ENCODE measurements at places on chromosomes 1 and 21.

DNA sequence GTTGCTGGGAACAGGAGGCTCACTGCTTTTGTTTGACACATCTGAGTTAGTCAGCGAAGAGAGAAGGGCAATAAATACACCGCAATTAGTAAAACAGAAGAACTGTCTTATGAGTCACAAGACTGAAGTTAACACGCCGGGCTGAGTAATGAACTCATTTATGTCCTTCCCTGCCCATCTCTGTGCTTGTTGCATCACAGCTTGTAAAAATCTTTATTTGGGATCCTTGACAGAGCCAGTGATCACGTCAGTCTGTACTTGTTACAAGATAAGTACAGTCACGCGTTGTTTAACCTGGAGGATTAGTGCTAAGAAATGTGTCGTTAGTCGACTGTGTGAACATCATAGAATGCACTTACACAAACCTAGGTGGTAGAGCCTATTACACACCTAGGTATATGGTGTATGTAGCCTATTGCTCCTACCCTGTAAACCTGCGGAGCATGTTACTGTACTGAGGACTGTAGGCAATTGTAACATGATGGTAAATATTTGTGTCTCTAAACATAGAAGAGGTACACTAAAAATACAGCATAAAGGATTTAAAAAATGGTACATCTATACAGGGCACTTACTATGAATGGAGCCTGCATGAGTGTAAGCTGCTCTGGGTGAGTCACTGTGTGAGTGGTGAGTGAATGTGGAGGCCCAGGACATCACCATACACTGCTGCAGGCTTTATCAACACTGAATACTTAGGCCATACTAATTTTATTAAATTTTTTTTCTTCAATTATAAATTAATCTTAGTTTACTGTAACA lies 272.2 kb downstream of the TNR start:
- DNase-seq: no peak

DNA sequence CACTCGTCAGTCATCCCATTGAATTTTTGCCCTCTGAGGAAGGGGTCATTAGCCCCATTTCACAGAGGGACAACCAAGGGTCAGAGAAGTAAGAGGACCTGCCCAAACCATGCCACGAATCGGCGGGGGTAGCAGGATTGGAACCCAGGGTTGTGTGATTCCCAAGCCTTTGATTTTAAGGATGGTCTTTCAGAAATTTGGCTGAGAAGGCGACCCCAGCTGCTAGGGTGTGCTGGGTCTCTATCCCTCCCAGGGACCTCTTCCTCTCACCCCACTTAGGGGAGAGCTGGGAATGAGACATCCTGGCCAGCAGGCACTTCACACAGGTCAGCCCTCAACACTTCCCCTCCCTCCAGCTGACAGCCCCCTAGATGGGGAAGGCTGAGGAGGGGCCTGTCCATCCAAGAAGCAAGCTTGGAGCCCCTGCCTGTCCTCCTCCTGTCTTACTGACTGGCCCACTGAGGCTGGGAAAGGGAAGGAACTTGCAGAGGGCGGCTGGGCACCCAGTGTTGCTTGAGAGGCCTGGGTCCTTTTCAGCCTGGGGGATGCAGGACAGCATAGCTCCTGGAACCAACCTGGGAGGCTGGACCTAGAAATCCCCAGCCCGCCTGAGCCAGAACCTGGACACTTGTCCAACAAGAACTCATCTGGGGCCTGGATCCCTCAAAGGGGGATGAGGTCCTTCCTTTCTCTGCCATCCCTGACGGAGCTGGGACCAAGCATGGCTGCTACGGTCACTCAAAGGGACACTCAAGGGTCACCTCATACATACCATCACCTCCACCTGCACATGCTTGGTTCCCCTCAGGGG lies 1.7 kb downstream of the SDC3 start:
- DNase-seq: peak; percentile 38

- no peak for DNase-seq
These were observed 367.4 kb downstream of the RPS6KC1 start for GRCh38 chr1:213418268-213419071.

DNA sequence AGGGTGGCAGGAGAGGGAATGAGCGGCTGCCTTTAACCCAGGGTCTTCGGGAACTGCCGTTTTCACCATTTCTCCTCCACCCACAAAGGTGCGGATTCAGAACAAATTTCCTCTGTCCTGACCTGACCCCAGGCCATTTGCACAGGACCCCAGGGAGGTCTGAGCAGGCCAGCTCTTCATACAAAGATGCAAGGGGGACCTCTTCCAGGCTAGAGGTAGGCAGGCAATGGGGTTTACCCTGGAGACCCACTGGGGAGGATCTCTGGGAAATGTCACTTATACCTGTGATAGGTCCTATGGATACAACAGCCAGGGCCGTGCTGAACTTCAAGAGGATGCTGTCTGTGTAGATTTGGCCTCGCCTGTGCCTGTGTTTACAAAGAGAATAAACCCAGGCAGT lies 89.7 kb upstream of the VAMP3 start:
- no peak for DNase-seq

GRCh38 chr1:61077676-61078541 lies 4.5 kb upstream of the NFIA start:
- peak; percentile 87 for DNase-seq

DNA sequence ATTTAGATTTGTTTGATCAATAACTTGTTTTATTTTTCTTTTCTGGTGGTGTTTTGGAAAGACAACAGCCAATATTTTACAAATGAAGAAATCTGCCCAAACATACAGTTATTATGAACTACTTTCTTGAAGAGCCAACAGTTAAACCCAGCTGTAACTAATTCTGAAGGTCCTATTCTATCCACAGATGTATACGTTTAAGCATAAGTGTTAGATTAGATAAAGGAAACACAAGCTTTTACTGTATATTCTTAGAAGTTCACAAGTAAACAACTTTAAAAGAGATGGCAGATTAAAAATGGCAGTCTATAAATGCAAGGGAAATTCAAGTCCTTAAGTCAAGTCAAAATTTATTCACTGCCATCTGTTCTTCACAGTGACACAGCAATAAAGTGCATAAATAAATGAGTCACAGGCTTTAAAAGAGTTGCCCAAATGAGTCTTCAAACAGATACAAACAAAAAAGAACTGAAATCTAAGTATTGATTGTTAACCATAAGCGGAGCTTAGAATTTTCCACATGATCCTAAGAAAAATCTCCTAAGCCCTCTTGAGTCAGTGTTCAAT lies 49.9 kb upstream of the KCNH1 start:
- no peak for DNase-seq

DNA sequence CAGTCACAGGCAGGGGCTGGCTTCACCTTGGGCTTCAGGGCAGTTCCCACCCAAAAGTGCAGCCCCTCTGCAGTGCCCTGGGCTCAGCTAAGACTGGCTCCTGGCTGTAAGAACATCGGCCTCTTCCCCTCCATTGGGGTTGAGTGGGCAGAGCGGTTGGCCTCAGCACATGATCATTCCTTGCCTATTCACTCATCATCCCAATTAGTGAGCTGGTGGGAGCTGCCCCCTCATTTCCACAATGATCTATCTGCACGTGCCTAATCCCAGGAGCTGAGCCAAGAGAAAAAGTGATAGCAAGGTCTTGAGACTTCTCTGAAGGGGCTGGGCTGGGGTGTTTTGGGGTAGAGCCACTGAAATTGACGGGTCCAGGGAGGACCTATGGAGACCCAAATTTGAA lies 133.6 kb downstream of the SYF2 start:
- DNase-seq: no peak

- DNase-seq: peak; percentile 19
These were observed 96.5 kb downstream of the USP25 start for GRCh38 chr21:15826147-15826780.

DNA sequence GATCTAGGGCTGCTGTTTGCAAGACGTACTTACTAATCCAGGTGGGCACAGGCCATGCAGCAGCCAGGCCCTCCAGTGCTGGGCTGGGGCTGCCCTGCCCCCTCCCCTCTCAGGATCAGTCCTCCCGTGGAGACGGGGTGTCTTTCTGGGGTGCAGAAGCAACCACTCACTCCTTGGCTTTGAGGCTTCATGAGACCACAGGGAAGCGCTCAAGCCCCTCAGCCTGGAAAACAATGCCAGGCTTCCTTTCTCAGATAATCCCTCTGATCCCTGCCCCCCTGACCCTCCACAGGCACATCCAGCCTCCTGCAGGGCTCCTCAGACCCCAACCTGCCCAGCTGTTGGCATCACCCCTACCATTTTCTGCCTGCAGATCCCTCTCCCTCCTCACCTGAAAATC lies 13.9 kb upstream of the C2CD2 start:
- peak; percentile 29 for DNase-seq

DNA sequence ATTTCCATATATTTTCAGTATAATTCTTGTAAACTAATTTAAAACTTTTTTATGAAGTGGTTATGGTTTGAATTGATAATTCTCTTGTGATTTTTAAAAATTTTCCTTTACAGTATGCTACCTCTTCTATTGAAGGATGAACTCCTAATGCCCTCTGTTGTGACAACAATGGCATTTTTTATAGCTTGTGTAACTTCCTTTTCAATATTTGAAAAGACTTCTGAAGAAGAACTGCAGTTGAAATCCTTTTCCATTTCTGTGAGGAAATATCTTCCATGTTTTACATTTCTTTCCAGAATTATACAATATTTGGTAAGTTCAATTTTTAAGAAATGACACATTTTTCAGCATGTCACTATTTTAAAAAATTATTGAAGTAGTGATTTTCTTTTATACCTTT lies 61.4 kb downstream of the ALG6 start:
- DNase-seq: no peak

DNA sequence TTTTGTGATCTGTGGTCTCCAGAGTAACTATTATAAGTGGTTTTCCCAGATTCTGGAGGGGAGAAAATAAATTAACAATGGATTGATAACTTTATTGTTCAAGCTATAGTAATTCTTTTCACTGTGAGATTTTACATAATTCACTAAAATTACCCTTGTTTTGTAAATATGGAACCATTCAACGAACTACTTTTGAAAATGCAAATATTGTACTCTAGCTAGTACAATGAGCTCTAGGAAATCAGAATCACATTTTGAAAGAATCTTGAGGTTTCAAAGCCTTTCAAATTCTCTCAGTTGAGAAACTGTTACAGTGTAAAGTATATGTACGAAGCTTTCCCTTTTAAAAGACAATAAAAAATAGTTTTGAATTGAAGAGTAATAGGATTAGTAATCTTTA lies 119.9 kb downstream of the HS2ST1 start:
- DNase-seq: no peak

DNA sequence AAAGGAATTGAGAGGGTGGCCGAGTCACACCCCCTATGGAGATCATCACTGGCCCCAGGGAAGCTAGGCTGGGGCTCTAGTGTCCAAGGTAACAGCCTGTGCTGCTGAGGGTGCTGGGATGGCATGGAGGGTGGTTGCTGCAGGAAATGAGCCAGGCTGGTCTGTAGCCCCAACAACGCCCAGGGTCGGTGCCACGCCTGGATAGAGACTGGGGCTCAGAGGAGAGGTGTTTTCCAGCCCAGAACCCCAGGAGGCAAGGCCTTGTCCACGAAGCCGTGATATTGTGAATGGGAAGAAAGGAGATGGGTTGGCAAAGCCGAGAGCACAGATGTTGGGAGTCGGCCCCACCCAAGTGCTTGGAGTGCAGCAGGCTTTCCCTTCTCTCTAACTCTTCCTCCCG lies 68.9 kb upstream of the ACTRT2 start:
- no peak for DNase-seq

DNA sequence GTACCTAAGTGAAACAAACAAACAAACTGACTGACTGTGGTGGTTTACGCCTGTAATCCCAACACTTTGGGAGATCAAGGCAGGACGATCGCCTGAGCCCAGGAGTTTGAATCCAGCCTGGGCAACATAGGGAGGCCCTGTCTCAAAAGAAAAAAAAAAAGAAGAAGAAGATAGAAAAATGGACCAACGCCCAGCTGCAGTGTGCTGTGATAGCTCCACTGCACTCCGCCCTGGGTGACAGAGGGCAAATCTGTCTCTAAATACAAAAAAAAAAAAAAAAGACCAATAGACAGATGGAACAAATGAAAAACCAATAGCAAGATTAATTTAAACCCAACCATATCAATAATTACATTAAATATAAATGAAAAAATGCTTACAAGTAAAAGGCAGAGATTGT lies 13.9 kb downstream of the AKR7A3 start:
- DNase-seq: no peak

- no peak for DNase-seq
These were observed 10.6 kb upstream of the OLIG2 start for GRCh38 chr21:33015096-33015495.
